ENCODE measurements at places on chromosomes 4 and X.

GRCh38 chr4:173185847-173186510 lies 17.4 kb downstream of the GALNT7 start:
- DNase-seq: no peak

GRCh38 chr4:73735231-73735630 lies 5.1 kb upstream of the CXCL8 start:
- DNase-seq: no peak

GRCh38 chr4:79025170-79025569 lies 85.9 kb upstream of the PAQR3 start:
- no peak for DNase-seq

- no peak for DNase-seq
Measured at GRCh38 chr4:162360369-162361149, 196.8 kb upstream of the FSTL5 start.

DNA sequence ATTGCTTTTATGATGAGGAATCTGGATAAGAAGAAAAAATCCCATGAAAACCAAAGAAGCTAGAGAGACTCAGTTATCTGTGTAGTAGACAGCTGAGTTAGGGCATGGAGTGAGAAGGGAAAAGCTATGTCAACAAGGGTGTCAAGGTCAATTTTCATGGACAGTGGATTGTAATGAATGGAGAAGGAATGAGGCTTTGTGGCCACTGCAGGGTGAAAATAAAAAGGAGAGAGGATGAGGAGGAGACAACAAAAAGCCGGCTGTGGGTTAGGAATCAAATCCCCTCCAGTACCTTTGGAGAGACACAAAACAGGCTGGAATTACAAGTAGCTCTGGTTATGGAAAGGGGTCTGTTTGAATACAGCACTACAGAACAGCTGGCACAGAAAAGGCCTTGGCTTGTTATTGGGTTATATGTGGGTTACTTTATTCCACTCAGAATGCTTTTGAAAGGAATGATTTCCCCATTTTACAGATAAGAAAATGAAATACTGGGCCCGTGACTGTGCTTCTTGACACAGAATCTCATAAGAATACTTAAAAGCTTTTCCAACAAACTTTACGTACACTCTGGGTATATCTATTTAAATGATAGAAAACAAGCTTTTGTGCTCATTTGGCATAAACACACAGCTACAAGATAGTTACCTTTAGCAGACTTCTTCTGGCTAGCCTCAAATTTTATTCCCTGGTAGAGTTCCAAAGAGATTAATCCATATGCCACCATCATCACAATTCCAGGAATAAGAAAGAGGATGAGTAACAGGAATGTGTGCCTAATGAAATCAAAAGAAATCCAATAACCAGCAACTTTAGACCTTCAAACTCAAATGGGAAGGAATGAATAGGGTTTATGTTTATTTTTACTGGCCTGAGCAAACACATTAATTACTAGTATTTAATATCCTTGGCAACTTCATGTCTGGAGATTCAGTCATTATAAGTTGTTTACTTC lies 7.5 kb downstream of the CCKAR start:
- peak; percentile 11 for DNase-seq

Data from left lobe of liver (tissue), 2 donors.